ENCODE measurements at places on chromosomes 5 and 9.

GRCh38 chr9:97943308-97943855, 5.4 kb upstream of the HEMGN start:
- DNase-seq = no peak

GRCh38 chr9:101271102-101271501, 113.7 kb downstream of the BAAT start:
- no peak for DNase-seq

DNA sequence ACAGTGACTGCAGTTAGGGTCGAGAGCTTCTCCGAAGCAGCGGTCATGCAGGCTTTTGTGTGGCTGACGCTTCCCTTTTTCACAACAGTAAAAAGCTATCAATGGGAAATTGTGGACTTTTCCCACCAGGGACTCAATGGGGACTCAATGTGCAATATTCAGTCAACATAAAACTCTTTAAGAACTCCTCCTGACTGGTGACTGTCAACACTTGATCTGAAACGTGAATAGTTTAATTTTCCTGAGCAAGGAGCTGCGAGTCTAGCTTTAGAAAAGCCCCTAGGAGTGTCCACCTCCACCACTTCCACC, 28.7 kb downstream of the EXOC3 start:
- DNase-seq = no peak

DNA sequence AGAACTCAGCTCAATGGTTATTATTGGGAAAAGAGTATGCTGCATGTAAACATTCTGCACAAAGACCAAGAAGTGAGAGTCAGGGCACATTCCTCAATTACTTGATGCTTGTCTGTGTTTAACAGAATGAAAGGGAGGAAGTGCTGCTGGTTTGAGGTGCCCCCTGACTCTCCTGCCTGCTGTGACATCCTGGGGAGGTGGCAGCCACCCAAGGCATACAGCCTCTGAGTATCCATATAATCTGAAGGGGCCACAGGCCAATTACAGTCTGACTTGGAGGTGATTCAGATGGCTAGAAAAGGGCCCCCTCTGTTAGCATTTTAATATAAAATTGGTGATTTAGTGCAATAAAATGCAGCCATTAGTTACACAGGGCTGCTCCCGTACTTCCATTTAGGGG, 313.8 kb downstream of the ASTN2 start:
- no peak for DNase-seq

DNA sequence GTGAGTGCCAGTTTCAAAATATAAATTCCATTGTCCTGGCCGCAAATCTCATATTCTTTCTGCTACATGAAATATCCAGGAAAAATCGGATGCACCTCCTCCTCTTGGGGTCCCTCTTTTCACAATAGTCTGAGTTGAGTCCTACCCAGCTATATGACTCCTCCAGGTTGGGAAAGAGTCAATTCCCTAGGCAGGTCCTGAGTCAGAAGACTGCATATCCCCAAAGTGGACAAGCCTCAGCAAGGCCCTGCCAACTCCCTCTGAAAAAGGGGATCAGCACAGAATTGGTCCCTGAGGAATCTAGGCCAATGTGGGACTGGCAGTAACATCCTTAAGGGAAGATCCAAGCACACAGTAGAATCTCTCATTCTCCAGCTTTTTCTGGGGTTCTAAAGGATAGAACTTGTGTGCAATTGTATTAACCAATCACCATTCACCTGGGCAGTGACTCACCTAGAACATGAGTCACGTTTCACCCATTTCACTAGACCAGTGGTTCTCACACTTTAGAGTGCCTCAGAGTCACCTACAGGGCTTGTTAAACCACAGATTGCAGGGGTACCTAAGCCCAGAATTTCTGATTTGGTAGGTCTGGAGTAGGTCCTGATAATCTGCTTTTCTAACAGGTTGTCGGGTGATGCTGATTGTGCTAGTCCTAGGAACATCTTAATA, 44.7 kb upstream of the TMEM215 start:
- no peak for DNase-seq

DNA sequence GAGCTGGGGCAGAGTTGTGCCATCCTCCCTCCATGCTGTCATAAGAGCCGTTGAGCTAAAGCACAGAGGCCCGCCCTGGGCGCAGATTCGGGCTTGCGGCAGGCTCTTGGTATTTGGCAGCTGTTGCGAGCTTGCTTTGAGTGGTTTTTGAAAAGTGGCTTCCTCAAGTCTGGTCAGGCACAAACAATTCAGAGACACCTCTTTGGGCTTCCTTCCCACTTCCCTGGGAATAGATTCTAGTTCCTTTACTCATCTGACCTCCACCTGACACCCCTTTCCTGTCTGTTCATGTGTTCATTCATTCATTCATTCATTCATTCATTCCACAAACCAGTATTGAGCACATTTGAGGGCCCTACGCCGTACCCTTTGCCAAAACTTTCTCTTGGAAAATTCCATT, 27.4 kb downstream of the NCS1 start:
- DNase-seq = no peak

Data from trophoblast cell (in vitro differentiated cells and primary cell).